Kidney glomerular epithelial cell (primary cell): ENCODE measurements at places on chromosomes 7 and 10.
A peak's percentile ranks its signal among the peaks of the same experiment; 100 is the strongest.

DNA sequence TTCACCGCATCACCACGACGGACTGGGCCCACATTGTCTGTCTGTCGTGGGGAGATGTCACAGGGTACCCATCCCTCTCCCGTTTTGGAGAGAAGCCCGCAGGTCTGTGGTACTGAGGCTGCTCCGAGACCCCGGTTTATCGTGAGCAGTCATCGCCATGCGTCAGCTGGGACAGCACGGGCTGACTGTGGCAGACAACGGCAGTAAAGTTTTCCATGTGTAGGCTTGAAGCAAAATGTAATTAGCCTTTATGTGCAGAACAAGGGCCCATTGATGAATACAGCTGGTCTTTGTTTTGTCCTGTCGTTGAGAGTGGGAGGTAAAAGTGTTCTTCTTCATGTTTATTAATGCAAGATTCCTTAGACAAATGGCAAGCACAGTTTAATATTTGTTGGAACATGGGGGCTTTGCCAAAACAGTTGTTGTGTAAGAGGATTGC, 167.4 kb upstream of the SH2B2 start:
- no peak for DNase-seq

DNA sequence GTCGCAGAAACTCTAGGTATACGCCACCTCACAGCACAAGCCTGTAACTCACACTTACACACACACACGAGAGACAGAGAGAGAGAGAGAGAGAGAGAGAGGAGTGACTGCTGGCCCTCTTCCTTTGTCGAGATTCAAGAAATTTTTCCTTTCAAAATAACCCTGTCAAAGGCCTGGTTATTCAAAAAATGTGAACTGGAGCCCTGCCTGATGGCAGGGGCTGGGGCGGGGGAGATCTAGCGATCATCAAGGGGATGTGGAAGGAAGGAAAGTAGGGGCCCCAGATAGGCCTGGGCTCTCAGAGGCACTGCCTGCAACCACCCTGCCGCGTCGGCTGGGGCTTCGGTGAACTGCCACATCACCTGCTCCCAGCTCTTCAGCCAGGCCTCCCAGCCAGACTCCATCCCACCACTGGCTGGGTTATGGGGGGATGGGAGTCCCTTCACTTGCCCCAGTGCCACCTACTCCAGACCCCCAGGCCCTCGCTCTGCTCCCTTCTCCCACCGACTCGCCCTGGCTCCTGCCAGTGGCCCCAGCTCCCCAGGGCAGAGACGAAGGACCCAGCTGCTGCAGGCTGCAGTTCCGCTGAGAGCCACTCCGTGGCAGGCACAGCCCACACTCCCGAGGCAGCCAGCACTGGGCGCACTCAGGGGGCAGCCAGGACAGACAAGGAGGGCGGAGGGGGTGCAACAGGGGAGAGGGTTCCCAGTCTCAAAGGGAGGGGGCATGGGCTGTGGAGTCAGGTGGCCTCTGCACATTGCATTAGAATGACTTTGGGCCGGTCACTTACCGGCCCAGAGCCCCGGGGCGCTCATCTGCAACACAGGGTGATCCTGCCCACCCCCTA, 15.3 kb downstream of the KCNH2 start:
- no peak for DNase-seq

- DNase-seq: no peak
Observed at GRCh38 chr7:156780724-156781455, 112.1 kb downstream of the LMBR1 start.

GRCh38 chr7:143456992-143457793, 13.9 kb downstream of the TAS2R60 start:
- no peak for DNase-seq

DNA sequence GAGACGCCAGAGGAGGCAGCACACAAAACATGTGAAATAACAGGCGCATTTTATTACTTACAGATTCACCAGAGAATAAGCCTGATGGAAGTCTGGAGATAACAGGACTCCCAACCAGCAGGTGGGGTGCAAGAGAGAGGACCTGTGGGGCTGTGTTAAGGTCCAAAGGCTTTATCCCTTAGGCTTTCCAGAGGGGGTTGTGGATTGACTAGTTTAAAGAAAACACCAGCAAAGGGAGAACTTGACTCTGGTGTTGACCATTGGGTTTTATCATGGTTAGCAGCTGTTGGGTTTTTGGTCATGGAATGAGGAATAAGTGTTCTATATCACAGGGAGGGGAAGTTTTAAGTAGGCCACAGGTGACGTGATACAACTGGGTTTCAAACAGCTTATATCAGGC, 1.6 kb upstream of the CRPPA start:
- no peak for DNase-seq

- DNase-seq: no peak
Observed at GRCh38 chr10:51001587-51001986, 72.7 kb upstream of the PRKG1 start.

- no peak for DNase-seq
Observed at GRCh38 chr7:96679886-96680285, 29.8 kb downstream of the SEM1 start.

GRCh38 chr10:102452672-102453340, 1.5 kb upstream of the C10orf95 start:
- DNase-seq: no peak

- no peak for DNase-seq
Observed at GRCh38 chr7:89200758-89201157, 405.2 kb upstream of the TEX47 start.

DNA sequence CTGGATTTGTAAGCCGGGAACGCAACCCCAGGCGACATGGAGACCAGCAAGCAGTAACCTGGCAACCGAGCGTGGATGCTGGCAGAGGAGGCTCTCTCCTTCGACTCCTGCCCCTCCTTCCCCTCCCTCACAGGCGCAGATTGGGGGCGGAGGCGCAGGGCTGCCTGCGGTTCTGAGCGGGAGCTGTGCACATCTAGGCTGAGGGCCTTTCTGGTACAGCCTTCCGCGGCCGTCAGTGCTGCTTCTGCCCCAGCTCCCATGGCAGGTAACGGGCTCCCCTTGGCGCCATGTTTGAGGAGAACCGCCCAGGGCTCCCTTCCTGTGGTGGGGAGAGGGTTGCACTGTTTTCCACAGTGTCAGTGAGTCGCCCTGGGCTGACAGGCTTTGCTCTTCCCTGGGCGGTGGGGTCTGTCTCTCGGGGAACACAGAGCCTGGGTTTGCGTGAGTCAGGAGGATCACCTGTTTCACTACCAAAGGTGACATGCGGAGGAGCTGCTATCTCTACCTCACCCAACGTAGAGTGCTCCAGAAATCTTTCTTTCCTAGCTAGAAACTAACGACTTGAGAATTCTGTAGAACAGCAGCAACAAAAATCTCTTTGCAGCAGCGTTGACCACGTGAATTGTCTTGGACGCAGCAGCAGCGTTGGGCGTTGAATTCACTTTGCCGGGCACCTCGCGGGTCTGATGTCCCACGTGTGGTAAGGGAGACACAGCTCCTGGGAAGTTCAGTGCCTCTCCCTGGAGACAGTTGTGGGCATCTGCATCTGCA, 154.8 kb upstream of the COBL start:
- no peak for DNase-seq

- DNase-seq: peak; percentile 64
Observed at GRCh38 chr10:72638586-72639440, 12.9 kb upstream of the MICU1 start.

- DNase-seq: no peak
Observed at GRCh38 chr10:61878740-61879068, 22.8 kb upstream of the ARID5B start.

- DNase-seq: no peak
Observed at GRCh38 chr10:103193820-103194529, 903 bp upstream of the NT5C2 start.

GRCh38 chr10:4151466-4151865, 366.5 kb upstream of the KLF6 start:
- no peak for DNase-seq

DNA sequence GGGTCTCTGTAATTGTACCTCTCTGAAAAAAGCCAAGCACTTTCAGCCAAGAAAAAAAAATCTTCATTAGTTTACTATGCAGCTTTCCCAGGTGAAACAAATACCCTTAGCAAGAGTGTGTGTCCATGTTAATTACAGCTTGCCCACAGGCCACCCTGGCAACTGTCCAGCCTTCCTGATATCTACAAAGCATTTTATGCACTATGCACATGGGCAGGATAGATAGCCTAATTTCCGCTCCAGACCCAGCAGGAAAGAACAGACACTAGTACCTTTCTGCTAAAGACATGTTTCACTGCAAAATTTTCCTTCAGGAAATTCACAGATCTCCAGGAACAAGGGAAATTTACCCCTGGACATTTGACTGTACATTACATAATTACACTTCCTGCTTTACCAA, 24.4 kb downstream of the CACNA2D1 start:
- no peak for DNase-seq

DNA sequence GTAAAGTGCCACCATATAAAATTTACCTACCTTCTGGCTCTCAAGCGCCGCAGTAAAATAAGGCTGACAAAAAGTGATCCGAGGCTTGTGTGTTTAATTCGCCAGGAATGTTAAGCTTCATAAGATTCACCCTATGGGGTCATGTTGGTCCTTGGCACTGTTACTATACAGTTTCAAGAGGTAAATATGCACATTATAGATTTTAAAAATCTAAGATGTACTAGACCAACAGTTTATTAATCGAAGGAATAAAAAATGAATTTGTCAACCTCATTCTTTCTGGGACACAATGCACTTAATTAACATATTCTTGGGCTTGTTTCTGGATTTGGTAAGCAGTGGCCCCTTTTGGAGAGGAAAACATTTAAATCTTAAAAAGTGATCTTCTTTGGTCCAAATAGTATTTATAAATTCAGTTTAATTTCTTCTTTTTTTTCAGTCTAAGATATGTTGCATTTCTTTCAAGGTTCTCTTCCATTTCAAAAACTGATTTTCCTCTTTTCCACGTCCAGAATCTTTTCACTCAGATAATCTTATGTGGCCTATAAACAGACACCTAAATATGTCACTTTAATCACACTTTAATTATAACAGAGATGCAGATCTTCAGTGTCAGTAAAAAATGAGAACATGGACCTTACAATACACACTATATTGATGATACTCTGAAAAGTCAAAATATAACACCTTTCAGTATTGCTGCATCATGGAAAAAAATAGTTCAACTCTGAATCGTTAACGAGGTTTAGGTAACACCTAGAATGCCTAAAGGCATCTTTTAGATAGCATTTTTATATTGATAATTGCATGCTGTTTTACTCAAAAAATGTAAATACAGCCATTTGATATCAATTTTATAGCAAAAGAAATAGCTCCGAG, 3.8 kb upstream of the SKIDA1 start:
- no peak for DNase-seq

DNA sequence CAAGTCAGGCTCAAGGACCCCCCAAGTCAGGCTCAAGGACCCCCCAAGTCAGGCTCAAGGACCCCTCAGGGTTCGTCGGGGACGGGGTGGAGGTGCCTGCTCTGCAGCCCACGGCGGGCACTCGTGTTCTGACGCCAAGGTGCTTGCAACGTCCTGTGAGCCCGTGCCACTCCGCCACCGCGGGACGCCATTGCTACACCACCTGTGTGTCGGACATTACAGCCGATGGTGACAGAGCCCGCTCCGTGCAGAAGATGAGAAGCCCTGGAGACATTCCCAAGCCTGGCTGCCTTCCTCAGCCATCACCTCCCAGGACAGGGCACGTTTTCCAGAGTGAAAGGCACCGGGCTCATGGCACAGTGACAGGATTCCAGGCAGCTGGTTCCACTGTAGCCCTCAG, 97.7 kb upstream of the DNAAF5 start:
- DNase-seq: no peak

DNA sequence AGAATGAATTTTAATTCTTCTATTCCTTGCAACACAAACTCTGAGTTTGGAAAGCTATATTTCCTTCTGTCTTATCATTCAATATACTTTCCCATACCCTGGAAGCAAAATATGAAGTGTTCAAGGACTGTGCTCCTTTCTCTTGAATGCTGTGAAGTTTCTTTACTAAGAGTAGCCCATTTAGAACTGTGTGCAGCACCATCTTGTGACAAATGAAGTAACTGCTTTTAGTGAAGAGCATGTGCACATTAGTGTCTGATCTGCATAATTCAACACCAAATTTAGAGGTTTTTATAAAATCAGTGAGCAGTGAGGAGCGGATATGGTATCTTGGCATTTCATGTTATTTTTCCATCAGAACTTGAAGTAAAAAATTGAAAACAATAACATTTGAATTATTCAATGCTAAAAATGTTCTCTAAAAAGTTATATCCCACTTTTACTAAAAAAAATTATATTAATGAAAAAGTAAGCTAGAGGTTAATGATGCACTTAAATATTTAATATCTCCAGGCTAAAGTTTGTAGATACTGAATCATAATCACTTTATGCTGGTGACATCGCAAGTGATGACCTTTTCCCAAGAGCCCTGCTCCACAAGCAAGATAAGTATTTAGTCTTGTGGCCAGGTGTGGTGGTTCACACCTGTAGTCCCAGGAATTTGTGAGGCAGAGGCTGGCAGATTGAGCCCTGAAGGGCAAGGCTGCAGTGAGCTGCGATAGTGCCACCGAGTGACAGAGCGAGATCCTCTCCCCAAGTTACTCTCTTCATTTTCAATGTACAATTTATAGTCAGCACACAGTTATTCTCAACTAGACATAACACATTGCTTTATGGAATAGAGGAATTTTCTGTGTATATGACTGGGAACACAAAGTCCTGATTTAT, 108.8 kb upstream of the PCLO start:
- peak; percentile 46 for DNase-seq

DNA sequence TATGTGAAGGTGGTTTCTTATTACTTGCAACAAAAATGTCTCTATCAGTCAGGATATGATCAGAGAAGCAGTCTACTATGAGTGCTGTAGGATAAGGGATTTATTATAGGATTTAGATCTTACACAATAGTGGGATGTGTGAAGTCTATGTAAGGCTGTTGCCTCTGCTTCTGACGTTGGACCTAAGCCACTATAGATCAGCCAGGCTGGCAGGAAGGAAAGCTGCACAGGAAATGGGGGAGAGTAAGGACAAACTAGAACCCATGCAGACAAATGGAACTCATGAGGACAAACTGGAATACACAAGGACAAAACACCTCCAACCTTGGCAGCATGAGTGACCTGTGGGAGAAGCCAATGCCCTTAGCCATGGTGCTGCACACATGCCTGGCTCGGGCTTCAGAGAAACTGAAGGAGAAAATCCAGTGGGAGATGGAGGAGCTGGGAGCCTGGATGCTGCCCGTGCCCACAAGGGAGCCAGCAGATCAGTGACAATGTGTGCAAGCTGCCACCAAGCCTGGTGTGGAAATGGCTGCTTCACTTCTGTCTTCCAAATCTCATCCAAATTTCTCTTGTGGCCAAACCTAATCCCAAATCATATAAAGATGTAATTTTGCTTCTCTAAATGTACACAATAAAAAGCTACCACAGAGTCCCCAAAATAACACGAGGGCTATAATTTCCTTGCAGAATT, 147.0 kb upstream of the PCGF5 start:
- DNase-seq: no peak

DNA sequence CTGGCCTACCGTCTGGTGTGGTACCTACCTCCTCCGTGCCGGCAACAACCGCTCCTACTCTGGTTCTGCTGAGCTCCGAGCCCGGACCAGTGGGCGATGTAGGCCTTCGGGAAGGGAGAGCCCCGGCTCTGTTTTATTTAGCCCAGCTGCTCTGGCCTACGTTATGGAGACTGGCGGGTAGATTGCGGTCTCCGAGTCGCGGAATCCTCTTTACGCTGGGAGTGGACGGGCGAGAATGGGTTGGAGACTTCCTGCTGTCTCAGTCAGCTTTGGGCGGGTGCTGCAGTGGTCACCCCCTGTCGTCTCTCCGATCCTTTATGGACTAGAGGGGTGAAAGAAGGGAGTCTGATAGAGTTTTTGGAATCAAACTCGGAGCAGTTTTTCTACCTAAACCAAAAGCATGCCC, 406 bp downstream of the CBLL1 start:
- DNase-seq: no peak
